ENCODE measurements at places on chromosomes 7 and 10. TPM values are rescaled to one million over a fixed set of nuclear protein-coding genes. Genes with fewer than 3 reads are reported as not detected.

The NEUROD6 gene
- total RNA-seq = not detected

DNA sequence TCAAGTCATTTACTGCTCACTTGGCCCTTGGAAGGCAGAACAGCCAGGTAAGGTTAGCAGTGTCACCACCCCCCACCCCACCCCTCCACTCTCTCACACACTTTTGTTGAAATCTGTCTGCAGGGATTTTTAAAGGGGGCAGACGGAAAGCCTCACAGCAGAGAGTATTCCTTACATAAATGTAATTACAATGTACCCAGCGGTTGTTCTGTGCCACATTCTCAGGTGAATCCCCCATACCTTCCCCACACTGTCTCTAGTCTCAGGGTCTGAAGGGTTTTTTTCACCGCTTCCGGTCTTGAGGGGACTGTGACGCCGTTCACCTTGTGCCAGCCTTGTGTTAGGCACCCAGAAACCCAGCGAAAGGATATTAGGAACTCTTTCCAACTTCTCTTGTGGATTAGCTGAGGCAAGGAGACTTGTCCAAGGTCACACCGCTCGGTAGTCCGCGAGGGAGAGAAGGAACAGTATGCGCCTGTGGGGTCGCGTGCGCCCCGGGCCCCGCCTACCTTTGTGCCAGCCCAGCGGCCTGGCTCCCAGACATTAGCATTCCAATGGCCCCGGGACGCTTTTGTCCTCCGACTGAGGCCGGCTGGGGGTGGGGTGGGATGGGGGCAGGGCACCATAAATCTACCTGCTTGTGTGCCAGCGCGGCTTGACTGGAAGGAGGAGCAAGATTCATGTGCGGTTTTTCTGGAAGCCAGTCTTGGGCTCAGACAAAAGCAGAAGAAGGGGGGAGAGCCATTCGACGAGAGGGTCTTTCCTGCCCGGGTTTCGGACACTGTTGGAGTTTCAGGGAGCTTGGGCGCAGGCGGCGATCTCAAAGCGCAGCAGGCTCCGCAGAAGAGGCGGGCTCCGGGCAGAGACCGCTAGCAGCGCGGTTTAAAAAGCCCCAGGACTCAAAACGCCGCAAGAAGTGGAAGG, 4.5 kb downstream of the NEUROG3 start:
- H3K27me3 ChIP-seq = peaks cover 24% of the 10 kb centered on the region
- no peaks in the 10 kb centered on the region for H3K4me1 ChIP-seq
- no peak overlapping the region for H3K4me3 ChIP-seq

- H3K4me1 ChIP-seq = no peaks in the 10 kb centered on the region
- no peak overlapping the region for H3K27ac ChIP-seq
- H3K36me3 ChIP-seq = no peaks in the 10 kb centered on the region
Observed at GRCh38 chr7:42833411-42833810, 78.5 kb downstream of the C7orf25 start.

DNA sequence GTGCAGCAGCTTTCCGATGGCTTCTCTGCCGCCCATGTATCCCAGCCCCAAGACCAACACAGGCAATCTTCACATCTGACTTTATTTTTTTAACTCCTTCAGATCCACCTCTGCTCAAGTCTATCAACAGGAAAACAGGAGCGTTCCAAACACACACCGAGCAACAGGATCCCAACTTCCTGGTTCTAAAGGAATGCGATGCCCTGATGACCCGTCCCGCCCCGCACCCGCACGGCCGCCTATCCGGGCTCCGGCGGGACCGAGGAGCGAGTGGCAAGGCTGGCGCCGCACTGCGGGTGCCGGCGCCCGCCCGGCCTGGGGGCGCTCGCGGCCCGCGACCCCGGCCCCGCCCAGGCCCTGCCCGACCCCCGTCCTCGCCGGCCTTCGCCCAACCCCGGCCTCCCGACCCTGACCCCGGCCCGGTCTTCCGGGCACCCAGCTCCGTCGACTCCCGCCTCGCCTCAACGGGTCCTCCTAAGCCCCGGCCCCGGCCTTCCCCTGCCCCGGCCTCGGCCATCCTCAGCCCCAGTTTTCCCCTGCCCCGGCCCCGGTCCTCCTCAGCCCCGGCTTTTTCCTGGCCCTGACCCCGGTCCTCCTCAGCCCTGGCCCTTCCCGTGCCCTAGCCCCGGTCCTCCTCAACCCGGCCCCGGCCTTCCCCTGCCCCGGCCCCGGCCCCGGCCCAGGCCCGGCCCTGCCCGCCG, 730 bp downstream of the LARP4B start:
- no peaks in the 10 kb centered on the region for H3K27me3 ChIP-seq
- H3K4me1 ChIP-seq = peaks cover 27% of the 10 kb centered on the region
- peak overlapping the region; percentile 91 for H3K4me3 ChIP-seq
- H3K36me3 ChIP-seq = no peaks in the 10 kb centered on the region
- peak overlapping the region; percentile 89 for H3K27ac ChIP-seq

DNA sequence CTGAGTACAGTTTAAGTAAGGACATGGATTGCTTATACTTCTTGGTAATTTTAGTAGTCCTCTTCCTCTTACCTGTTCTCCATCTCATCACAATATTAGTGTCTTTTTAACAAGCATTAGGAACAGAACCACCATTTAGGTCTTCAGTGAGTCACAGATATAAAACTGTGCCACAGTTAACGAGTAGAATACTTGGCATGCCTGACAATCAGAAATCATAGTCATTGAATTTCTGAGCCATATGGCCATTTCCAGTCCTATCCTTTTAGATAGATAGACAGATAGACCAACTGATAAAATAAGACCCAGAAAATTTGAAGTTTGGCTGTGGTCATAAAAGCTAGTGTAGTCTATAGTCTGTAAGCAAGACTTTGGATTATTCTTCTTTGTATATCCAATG, 71.1 kb downstream of the GBF1 start:
- H3K27ac ChIP-seq = no peak overlapping the region
- no peak overlapping the region for H3K4me3 ChIP-seq
- H3K4me1 ChIP-seq = peaks cover 3% of the 10 kb centered on the region
- no peaks in the 10 kb centered on the region for H3K27me3 ChIP-seq

GRCh38 chr10:125023862-125024496, 82.1 kb downstream of the ZRANB1 start:
- no peaks in the 10 kb centered on the region for H3K27me3 ChIP-seq
- H3K4me3 ChIP-seq = no peak overlapping the region
- H3K4me1 ChIP-seq = peaks cover 75% of the 10 kb centered on the region
- DNase-seq = no peak
- peaks cover 4% of the 10 kb centered on the region for H3K36me3 ChIP-seq

The NKX2-3 gene
- not detected for total RNA-seq

DNA sequence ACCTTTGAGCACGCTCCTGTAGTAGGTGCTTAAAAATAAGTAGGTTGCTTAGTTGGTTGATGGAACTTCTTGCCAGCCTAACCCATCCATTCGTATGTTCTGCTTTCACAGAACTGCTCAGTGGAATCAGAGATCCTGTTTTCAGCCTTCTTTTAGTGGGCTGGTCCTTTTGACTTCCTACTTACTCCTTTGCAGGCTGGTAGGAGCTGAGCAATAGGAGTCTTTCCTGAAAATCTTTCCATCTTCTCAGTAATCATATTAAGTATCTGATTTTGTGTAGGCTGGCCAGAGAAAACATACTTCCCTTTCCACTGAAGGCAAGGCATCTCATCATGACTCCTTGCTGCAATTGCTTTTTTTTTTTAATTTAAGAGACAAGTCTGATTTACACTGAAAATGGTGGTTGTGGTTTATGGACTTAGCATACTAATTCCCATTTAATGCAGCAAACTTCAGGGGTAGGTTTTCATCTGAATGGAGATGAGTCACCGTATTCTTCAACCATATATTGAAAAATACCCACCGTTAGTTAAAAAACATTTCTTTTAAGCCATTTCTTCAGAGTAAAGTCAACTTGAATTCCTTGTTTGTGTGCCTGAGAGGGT, 208.0 kb downstream of the ZNF365 start:
- H3K27me3 ChIP-seq = no peaks in the 10 kb centered on the region
- no peak for DNase-seq
- H3K4me1 ChIP-seq = no peaks in the 10 kb centered on the region
- no peaks in the 10 kb centered on the region for H3K36me3 ChIP-seq
- H3K27ac ChIP-seq = peak overlapping the region; percentile 29

- H3K27me3 ChIP-seq = no peaks in the 10 kb centered on the region
- no peak for DNase-seq
Observed at GRCh38 chr7:108376206-108376605, 80.0 kb downstream of the NRCAM start.

DNA sequence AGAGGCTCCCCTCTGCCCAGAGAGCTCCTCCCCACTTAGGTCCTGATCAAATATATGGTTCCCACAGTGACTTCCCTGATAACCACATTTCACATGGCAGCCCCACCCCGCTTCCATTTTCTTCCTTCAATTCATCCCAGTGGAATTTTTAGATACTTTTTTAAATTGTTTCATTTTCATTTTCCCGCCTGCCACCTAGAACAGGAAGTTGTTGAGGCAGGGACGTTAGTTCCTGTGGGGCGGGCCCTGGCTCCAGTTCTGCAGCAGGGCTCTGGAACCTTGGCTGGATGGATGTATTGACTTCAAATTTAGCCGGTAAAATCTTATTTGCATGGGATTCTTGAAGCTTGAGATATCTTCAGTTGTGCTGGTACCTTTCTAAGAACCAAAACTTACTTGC, 226.6 kb downstream of the PAXIP1 start:
- H3K27ac ChIP-seq = no peak overlapping the region
- no peaks in the 10 kb centered on the region for H3K4me1 ChIP-seq
- H3K36me3 ChIP-seq = no peaks in the 10 kb centered on the region
- H3K4me3 ChIP-seq = no peak overlapping the region
- no peak for DNase-seq

GRCh38 chr10:43598446-43598845, 7.8 kb upstream of the ZNF485 start:
- no peaks in the 10 kb centered on the region for H3K27me3 ChIP-seq
- no peak overlapping the region for H3K27ac ChIP-seq
- H3K36me3 ChIP-seq = no peaks in the 10 kb centered on the region
- no peak for DNase-seq

- no peaks in the 10 kb centered on the region for H3K27me3 ChIP-seq
- H3K36me3 ChIP-seq = peaks cover 55% of the 10 kb centered on the region
- H3K27ac ChIP-seq = no peak overlapping the region
- H3K4me3 ChIP-seq = no peak overlapping the region
Observed at GRCh38 chr7:105102557-105103352, 88.8 kb downstream of the KMT2E start.

DNA sequence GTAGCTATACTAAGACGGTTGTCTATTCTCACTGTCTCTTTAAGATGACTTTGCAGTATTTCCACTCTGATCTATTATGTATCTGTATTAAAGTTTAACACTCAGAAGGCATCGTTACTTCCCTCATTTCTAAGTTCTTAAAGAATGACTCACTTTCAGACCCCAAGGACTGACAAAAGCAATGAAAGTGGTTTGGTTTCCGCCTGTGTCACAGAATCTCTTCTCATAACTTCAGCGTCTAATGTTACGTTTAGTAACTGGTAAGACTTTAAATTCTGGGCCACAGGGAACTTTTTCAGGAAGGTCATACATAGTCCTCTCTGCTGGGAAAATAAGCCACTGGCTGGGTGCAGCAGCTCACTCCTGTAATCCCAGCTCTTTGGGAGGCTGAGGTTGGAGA, 892.0 kb upstream of the AUTS2 start:
- H3K36me3 ChIP-seq = no peaks in the 10 kb centered on the region
- H3K27me3 ChIP-seq = no peaks in the 10 kb centered on the region
- H3K4me1 ChIP-seq = no peaks in the 10 kb centered on the region
- H3K4me3 ChIP-seq = no peak overlapping the region
- no peak overlapping the region for H3K27ac ChIP-seq
- DNase-seq = no peak

GRCh38 chr10:97450828-97451227, 4.9 kb downstream of the ZDHHC16 start:
- no peaks in the 10 kb centered on the region for H3K27me3 ChIP-seq
- H3K4me3 ChIP-seq = no peak overlapping the region
- no peak for DNase-seq

GRCh38 chr7:46653848-46654247, 732.8 kb upstream of the IGFBP3 start:
- H3K36me3 ChIP-seq = no peaks in the 10 kb centered on the region
- H3K4me3 ChIP-seq = no peak overlapping the region
- no peak for DNase-seq

DNA sequence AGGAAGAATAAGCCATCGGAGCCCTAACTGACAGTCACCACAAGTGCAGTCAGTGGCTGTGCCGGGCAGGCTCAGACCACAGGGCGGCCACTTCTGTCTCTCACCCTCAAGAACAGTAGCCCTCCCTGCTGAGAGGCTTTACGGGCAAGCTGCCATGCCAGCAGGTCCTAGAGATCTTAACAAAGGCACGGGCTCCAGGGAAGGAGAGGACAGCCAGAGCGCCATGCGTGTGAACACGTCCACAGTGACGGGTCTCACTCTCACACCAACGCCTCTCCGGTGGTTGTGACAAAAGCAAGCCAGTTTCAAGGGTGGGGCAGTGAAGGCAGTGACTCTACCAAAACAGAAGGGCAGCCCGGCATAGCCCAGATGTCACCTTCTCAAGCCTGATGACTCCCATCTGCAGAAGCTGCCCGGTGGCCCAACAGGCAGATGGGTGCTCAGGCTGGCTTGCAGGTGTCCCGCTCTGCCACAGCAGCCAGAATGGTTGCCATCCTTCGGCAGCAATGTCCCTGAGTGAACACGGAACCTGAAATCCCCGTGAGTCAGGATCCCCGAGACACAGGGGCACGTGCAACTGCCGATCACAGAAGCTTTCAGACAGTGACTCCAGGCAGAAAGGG, 102.0 kb downstream of the FAM53B start:
- H3K27me3 ChIP-seq = no peaks in the 10 kb centered on the region
- peaks cover 23% of the 10 kb centered on the region for H3K4me1 ChIP-seq
- H3K36me3 ChIP-seq = no peaks in the 10 kb centered on the region
- no peak overlapping the region for H3K4me3 ChIP-seq
- no peak overlapping the region for H3K27ac ChIP-seq

GRCh38 chr7:130990178-130990832, 256.3 kb upstream of the KLF14 start:
- no peak overlapping the region for H3K27ac ChIP-seq
- H3K27me3 ChIP-seq = no peaks in the 10 kb centered on the region
- H3K4me3 ChIP-seq = no peak overlapping the region
- DNase-seq = no peak

GRCh38 chr10:62528441-62528840, 154.3 kb downstream of the ZNF365 start:
- no peak overlapping the region for H3K27ac ChIP-seq
- no peak for DNase-seq

GRCh38 chr10:113168584-113168983, 218.5 kb downstream of the TCF7L2 start:
- H3K27ac ChIP-seq = no peak overlapping the region
- no peak for DNase-seq
- H3K4me1 ChIP-seq = peaks cover under 1% of the 10 kb centered on the region
- peaks cover 3% of the 10 kb centered on the region for H3K36me3 ChIP-seq
- H3K27me3 ChIP-seq = no peaks in the 10 kb centered on the region

The MOGAT3 gene
- total RNA-seq = not detected

The LRRC61 gene
- total RNA-seq = 14.7 TPM
